ENCODE measurements at places on chromosomes 12 and 14.

DNA sequence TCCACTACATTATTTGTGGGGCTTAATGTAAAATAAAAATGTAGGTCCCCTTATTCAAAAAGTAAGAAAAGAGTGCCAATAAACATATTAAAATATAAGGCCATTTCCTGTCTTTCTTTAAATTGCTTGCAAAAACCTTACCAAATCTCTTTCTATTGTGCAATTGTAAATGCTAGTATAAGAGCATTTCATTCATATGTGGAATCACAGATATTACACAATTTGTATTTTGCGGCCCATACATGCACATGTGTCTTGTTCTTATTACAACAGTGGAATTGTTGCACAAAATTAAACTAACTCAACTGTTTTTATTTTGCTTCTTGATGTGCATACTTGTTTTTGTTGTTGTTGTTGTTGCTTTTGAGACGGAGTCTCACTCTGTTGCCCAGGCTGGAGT, 20.1 kb upstream of the CRADD start:
- H3K4me3 ChIP-seq, result no peak overlapping the region
- no peaks in the 10 kb centered on the region for H3K27me3 ChIP-seq
- no peak for DNase-seq
- H3K27ac ChIP-seq, result no peak overlapping the region
- no peaks in the 10 kb centered on the region for H3K36me3 ChIP-seq

GRCh38 chr12:41497409-41497808, 309.3 kb downstream of the PDZRN4 start:
- no peaks in the 10 kb centered on the region for H3K4me1 ChIP-seq
- no peak overlapping the region for H3K27ac ChIP-seq
- no peaks in the 10 kb centered on the region for H3K36me3 ChIP-seq
- H3K4me3 ChIP-seq, result no peak overlapping the region
- no peaks in the 10 kb centered on the region for H3K27me3 ChIP-seq
- no peak for DNase-seq

DNA sequence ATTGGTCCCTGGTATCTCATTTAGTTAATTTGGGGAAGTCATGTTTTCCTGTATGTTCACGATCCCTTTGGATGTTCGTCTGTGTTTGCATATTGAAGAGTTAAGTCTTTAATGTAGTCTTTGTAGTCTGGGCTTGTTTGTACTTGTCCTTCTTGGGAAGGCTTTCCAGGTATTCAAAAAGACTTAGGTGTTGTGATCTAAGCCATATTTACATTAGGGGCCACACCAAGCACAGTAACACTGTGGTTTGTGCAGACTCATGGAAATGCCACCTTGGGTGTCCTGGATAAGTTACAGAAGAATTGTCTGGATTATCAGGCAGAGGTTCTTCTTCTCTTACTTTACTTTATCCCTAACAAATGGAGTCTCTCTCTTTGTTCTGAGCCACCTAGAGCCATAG, 380.3 kb downstream of the CCER1 start:
- no peak for DNase-seq
- H3K27me3 ChIP-seq, result no peaks in the 10 kb centered on the region

DNA sequence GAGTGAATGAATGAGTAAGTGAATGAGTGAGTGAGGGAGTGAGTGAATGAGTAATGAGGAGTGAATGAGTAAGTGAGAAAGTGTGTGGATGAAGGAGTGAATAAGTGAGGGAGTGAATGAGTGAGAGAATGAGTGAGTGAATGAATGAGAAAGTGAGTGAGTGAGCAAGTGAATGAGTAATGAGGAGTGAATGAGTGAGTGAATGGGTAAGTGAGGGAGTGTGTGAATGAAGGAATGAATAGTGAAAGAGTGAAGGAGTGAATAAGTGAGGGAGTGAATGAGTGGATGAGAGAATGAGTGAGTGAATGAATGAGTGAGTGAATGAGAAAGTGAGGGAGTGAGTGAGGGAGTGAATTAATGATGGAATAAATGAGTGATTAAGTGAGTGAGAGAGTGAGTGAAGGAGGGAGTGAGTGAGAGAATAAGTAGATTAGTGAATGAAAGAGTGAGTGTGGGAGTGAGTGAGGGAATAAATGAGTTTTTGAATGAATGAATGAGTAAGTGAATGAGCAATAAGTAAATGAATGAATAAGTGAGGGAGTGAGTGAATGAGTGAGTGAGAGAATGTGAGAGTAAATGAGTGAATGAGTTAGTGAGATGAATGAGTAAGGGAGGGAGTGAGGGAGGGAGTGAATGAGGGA, 364.5 kb downstream of the ADGRD1 start:
- H3K27me3 ChIP-seq, result no peaks in the 10 kb centered on the region
- H3K27ac ChIP-seq, result no peak overlapping the region
- no peak overlapping the region for H3K4me3 ChIP-seq
- H3K4me1 ChIP-seq, result no peaks in the 10 kb centered on the region

All from common myeloid progenitor, CD34-positive (primary cell).